ENCODE measurements at places on chromosomes 12 and 14. TPM values are rescaled to one million over a fixed set of nuclear protein-coding genes. Genes with fewer than 3 reads are reported as not detected.

CNTN1 gene
- total RNA-seq, result not detected

CCDC197 gene
- not detected for total RNA-seq

KRT75 gene
- 1.4 TPM for total RNA-seq

OTUB2 gene
- 1.3 TPM for total RNA-seq

FOXN4 gene
- total RNA-seq, result not detected

TBPL2 gene
- not detected for total RNA-seq

NRXN3 gene
- total RNA-seq, result not detected

SLC25A29 gene
- total RNA-seq, result 9.1 TPM
